Iris pigment epithelial cell (primary cell): ENCODE measurements at places on chromosomes 4 and X.

DNA sequence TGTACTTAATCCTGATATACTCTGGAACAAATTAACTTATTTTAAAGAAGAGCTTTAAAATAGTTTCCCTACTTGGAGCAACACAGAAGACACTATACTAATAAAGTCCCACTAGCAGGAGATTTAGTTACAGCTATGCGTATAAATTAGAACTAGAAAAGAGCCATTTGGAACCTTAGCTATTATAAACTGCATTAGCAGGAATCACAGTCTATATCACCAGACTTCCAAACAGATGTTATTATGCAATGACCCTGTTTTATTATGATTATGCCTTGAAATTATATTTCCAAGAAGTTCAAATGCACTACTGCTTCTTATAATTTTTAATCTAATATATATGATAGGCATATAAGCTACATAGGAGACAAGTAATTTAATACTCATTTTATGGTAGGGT is 95.5 kb upstream of the WDR44 start:
- no peak for DNase-seq

GRCh38 chrX:8237718-8238117 is 66.7 kb upstream of the VCX2 start:
- DNase-seq, result no peak

- no peak for DNase-seq
These were observed 57.6 kb downstream of the SH3KBP1 start for GRCh38 chrX:19829814-19830213.

DNA sequence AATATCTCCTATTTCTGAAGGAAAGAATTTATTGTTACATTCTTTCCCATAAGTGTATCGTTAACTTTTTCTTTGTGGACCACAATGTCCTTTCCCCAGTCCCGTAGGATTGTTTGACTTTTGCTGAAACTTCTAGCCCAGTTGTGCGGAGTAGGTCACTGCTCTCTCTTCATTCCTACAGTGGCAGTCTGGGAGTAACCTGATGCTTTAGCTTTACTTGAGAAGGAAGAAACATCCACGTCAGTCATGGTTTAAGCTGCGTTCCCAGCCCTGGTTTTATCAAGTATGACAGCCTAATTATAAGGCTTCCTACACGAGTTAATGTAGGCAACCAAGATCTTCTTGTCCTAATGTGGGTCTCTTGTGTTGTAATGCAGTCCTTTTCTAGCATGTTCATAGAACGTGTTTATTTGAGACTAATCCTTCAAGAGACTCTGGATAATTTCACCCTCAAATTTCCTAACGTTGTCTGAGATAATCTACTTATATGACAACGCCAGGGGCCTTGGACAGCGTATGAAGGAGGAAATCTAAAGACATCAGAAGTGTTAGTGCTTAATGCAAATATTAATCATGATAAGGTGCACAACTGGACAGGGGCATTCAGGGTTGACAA is 40.8 kb upstream of the GRPR start:
- DNase-seq, result no peak

DNA sequence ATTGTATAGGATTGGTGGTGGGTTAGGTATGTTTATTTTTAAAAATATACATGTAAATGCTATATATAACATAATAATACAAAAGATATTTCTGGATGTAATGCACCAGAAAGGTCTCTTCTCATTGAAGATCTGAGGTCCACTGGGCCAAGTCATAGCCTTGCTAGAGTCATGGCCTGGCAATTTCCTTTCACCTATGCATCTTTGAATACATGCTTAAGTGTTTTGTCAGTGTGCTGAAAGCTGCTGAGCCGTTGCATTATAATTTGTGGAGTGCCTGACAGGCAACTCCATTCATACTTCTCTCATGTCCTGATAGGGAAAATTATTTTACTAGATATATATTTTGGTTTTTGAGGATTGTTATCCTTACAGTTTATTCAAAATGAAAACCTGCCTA is 410.2 kb upstream of the CT83 start:
- peak; percentile 47 for DNase-seq

DNA sequence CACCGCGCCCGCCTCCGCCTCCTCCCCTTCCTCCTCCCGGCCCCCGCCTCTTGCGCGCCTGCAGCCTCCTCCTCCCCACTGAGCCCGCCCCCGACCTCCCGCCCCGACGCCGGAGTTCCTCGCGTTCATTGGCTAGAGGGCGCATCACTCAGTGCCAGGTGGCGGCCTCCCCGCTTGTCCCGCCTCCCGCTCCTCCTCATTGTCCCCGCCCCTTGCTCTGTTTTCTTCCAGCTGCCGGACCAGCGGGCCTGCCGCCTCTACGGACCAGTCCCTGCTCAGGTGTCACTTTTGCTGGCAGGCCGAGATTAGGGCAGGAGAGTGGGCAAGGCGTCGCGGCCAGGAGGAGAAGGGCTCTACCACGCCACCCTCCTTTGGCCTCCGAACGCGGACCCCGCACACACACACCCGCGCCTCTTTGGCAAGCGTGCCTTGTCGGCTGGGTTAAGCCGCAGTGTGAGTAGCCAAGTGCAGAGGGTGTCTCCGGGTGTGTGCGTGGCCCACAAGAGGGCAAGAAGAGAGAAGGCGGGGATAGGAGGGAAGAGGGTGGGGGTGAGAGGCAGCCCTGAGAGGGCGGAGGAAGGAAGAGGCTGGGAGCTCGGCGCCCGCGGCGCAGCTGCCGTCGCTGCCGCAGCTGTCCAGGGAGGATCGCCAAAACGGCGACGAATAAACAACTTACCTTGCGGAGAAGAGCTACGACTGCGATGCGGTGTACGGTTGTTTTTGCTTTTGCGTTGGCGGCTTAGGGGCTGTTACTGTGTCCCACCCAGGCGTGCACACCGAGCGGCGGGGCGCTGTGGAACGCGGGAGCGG is 436 bp upstream of the PPP3CA start:
- peak; percentile 97 for DNase-seq

DNA sequence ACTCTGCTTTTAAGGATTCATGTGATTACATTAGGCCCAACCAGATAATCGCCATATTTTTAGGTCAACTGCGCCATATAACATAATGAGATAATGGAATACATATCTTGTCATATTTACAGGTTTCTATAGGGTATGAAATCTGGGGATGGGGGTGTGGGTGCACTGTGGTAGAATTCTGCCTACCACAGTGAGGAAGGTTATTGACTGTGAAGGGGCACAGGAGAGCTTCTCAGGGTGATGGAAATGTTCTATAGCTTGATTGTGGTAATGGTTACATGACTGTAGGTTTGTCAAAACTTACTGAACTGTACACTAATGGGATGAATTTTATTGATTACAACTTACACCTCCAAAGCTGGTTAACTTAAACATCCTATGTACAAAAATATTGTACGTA is 15.9 kb downstream of the USP53 start:
- DNase-seq, result no peak

DNA sequence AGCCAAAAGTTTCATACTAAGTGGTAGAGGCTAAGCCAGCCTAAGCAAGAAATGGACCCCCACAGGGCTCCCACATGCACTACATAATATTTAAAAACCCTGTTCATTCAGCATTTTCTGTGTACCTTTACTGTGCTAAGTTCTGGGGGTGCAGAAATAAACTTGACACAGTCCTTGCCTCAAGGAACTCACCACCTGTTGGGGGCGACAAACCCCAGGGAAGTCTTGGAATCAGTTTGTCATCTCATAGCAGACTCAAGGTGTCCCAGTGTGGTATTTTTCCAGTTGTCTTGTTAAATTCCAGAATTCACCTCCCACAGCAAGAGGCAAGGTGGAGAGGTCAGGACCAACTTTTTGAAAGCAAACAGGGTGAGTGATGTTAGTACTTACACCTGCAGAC is 43.1 kb downstream of the ATG4A start:
- DNase-seq, result no peak

GRCh38 chrX:27565992-27566391 is 24.2 kb upstream of the DCAF8L2 start:
- DNase-seq, result peak; percentile 64

- peak; percentile 95 for DNase-seq
These were observed 111.6 kb downstream of the BTC start for GRCh38 chr4:74682567-74683359.

DNA sequence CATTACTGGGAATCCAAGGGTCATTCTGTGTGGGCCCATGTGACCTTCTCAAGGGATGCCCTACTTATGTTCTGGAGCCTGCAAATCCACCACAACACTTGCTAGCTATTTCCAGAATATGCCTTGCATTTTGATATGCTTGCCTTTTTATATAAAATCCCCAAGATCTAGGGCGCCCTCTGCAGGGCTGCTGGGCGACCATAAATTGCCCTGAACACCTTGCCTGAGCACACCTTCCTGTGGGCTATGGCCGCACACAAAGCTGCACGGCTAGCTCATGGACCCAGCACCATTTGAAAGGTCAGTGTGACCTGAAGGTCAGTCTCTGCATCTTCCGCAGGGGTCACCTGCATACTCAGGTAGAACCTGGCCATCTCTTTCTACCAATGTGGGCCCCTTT is 311.7 kb downstream of the NLGN4X start:
- DNase-seq, result no peak

- no peak for DNase-seq
These were observed 2.5 kb downstream of the PPBP start for GRCh38 chr4:73985528-73985852.

DNA sequence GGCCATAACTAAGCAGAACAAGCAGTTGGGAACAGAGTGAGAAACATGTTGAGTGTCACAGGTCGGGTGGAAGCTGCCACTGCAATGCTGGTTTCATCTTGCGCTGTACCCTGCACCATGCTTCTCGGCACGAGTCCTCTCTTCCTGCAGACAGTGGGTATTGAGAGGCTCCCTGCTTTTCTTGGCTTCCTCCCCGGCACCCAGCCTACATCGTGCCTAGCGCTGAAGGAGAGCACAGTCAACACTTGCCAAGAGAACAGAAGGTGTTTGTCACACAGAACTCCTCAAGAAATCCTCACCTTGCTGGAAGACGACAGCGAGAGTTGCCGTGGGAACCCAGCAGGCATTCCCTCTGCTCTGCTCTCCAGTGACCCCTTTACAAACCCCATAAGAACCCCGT is 53.6 kb downstream of the EVC2 start:
- no peak for DNase-seq

DNA sequence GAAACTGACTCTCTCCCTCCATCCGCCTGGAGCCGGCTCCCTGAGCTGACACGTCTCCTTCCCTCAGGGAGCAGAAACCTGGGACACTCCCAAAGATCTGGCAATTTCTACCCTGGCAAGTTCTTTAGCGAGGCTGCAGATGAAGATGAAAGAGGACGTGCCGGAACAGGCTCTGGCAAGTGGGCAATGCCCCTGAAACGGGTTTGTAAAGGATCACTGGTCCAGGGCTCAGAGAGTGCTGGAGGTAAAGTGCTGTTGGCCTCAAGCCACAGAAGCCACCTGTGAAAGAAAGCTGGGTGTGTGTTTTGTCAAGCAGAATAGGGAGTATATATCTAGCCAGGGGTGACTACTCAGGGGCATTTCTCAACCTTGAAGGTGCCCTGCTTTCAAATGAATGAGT is 131.4 kb upstream of the ATP6AP2 start:
- no peak for DNase-seq

DNA sequence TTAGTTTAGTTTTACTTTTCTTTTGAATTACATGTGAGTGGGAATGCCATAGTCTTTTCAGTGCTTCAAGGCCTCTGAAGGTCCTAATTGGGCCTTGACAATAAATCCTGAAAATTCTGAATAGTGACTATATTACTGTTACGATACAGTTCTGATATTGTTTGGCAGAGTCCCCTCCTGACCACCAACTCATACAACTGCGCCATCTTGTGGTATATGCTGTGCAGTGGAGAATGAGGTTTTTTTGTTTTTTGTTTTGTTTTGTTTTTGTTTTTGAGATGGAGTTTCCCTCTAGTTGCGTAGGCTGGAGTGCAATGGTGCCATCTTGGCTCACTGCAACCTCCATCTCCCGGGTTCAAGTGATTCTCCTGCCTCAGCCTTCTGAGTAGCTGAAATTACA is 56.6 kb upstream of the CHRDL1 start:
- peak; percentile 12 for DNase-seq

GRCh38 chrX:129704491-129704890 is 34.3 kb upstream of the XPNPEP2 start:
- no peak for DNase-seq

DNA sequence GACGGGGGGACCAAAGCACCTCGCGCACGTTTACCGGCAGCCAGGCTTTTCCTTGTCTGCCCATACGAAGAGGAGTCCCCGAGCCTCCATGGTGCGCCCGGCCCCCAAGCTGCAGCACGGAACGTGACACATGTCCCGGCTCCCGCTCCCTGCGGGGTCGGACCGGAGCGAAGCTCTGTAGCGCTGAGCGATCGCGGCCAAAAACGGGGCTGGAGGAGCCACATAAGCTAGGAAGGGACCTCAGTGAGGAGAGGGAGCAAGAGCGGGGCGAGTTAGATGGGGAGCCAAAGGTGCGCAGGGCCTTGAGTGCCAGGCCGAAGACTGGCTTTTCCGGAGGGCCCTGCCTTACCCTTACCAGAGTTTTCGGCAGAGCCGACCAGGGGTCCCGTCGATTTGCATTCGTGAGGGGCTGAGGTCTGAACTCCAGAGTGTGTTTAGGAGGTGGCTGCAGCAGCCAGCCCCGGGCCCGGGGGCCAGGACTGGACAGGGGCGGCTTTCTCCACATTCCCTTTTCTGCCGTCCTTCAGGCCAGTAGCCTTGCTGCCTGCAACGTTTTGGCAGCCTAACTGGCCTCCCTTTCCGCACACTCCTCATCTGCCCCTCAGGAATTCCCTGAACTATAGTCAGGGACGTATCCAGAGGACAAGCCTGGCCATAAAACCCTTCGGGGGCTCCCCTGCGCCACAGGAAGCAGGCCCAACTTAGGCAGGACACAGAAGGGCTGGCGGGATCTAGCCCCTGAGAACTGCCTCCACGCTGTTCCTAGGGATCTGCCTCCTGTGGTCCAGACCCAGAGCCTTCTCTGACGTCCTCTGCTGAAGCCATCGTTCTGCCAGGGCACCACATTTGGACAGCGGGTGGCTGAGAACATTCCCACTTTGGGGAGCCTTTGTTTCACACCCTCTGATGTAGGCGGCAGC is 689 bp downstream of the SSR4 start:
- peak; percentile 18 for DNase-seq

DNA sequence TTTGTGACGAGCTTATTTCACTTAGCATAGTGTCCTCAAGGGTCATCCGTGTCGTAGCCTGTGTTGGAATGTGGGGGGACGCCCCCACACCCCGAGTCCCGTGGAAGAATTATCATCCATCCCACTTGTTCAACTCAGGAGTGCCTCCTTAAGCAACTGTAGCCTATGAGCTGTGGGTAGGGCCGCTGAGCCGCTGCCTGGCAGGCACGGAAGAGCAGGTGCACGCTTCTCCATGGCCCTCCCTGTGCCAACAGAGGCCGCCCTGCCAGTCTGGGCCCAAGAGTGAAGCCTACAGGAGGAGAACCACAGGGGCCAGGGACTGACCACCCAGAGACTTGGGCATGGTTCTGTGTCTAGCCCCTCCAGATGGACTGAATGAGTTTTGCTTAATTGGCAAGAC is 2.3 kb upstream of the RGS12 start:
- DNase-seq, result no peak

GRCh38 chr4:996030-996996 is 3.1 kb upstream of the SLC26A1 start:
- DNase-seq, result no peak

DNA sequence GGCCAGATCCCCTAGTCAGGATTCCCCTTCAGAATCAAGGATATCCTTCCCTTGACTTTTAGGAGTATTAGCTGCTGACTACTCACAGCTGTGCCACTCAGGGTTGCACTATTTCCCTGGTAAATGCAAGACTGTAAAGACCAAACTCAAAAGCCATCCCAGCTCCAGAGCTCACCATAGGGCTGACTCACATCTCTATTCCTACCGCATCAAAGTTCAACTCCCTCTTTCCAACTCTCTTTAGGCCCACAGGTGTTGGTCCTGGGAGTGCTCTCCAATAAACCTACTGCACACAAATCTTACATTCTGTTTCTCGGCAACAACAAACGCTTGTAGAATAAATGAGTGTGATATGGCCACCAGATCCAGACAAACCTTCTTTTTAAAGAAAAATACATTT is 109.6 kb downstream of the PPP3CA start:
- no peak for DNase-seq
